ENCODE measurements at places on chromosomes 5 and 9.

DNA sequence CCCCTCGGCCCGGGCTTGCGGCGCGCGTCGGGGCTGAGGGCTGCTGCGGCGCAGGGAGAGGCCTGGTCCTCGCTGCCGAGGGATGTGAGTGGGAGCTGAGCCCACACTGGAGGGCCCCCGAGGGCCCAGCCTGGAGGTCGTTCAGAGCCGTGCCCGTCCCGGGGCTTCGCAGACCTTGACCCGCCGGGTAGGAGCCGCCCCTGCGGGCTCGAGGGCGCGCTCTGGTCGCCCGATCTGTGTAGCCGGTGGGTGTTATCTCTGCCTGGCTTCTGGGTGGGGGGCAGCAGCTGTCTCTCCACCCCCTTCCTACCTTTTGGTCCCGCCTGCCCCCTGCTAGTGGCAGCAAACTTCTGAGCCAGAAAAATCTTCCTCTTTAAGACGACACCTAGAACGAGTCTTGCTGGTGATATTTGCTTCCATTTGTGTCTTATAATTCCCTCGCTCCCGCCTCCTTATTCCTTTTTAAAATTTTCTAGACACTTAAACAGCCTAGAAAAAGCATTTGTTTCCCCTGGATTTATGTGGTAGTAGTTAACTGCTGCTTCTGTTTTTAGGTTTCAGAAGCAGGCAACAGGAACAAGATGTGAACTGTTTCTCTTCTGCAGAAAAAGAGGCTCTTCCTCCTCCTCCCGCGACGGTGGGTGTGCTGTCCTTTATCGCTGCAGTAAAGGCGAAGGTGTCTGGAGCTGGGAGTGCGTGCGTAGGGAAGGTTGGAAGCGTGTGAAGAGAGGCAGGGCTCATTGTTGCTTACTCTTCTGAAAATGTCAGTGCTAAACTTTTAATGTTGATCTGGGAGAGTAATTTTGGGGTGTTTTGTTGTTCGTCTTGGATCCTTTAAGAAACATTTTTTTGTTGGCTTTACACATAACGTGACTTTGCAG lies 554 bp downstream of the JAK2 start:
- DNase-seq, result no peak

DNA sequence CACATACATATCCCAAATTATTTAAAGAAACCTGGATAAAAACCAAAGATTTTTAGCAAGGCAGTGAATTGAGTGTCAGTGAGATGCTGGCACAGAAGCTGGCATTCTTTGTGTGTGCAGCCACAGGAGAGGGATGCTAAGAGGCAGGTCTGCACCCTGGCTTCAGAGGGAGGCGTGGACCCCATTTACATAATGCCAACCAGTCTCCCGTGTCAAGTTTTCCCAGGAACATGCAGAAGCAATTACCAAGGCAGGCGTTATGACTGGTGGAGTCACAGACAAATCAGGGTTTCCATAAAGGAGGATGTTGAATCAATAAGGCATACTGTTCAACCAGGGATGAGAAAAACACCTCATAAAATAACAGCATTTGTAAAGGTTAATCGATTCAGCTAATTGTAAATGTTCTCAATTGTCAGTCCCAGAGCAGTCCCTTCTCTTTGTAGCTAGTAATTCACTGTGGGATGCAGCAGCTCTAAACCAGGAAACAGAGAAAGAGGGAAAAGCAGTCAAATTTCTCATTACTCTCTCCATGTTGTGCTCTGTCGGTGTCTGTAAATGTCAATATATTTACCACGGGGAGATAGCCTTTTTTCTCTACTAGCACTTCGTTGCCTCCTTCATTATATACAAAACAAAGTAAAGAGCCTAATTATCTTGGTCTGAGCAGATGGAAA lies 452.4 kb upstream of the GRAMD2B start:
- no peak for DNase-seq

- no peak for DNase-seq
These were observed 47.8 kb downstream of the YIPF5 start for GRCh38 chr5:144122641-144123040.

DNA sequence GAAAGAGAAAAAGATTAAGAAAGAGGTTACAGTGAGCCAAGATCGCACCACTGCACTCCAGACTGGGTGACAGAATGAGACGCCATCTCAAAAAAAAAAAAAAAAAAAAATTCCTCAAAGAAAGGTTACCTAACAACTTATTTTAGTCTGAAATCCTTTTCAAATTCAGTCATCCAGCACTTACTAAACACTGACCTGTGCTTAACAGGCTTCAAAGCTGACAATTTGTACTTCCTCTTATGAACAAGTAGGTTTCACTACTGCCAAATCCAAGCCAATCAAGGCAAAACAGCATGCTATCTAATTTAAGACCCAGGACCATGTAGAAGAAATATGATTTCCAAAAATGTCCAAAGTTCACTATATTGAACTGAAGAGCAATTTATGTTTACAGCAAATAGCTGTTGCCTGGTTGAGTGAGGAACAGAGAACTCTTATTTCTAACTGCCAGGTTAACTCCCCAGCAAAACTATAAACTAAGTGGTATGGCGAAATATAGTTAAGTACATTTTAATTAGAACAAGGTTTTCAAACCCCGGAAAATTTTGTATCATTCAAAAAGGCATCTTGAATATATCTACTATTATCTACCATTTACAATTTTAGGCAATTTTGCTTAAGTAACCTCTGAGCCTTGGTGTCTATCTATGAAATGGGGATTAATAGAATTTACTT lies 13.4 kb downstream of the PWWP2A start:
- DNase-seq, result no peak

- DNase-seq, result no peak
These were observed 190.7 kb downstream of the KCTD16 start for GRCh38 chr5:144361406-144361805.

DNA sequence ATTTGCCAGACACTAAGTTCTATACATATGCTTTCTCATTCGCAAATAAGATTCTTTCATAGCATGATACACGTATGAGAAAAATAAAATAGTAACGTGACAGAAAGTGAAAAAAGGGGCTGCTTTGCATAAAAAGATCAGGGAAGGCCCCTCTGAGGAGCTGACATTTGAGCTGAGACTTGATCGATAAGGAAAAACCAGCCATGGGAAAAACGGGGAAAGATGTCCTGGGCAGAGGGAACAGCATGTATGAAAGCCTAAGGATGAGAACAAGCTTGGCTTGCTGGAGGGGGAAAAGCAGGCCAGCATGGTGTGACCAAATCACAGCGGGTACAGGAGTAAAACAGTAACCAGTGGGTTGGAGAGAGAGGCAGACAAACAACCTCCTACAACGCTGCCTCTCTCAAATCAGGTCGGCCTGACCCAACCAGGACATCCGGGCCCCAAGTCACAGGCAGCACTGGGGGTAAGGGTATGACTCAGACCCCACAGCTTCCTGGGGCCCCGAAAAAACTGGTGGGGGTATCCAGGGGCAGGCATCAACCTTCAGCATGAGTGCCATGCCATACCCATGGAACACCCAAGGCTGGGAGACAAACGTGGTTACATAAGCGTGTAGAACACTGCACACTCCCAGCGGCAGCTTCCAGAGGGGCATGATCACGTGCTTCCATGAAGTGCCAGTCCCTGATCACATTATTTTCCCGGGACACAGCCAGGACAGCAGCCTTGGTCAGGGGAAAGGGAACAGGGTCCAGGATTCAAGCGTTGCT lies 2.2 kb downstream of the TNIP1 start:
- DNase-seq, result peak; percentile 57

GRCh38 chr5:36478646-36479317 lies 127.6 kb upstream of the SLC1A3 start:
- DNase-seq, result no peak

DNA sequence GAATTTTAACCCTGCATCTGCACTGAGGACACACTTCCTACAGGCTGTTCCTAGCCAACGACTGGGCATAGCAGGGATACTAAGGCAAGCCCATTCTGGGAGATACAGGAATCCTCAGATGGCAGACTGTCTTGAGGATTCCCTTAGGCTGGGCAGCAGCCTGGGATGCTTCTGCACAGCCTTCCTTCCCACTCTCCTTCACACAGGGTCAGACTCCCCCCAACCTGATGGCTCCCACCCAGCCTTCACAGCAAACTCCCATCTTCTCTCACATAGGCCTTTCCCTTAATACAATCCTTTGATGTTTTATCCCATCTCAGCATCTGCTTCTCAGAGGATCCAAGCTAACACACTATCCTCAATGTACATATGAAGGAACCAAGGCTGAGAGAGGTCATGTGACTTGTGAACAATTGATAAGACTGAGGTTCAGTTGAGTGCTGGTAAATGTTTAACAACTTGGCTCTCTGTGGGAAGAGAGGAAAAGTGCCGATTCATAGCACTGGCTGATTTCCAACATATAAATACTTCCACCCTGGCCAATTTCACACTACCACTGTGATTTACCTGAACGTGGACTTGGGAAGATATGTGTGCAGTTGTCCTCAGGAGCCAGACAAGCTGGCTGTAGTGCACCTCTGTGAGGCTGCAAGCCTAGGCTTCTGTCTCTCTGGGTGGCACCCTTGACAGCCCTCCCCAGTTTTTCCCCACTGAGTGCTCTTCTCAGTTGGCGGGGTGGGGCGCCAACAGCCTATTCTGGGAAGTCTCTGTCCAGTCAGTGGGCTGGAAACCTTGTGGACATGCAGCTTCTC lies 120.2 kb upstream of the TRIM32 start:
- no peak for DNase-seq

- DNase-seq, result no peak
These were observed 235.0 kb downstream of the ACTL7B start for GRCh38 chr9:108620767-108621166.

GRCh38 chr9:20041697-20042081 lies 252.9 kb upstream of the SLC24A2 start:
- DNase-seq, result no peak

DNA sequence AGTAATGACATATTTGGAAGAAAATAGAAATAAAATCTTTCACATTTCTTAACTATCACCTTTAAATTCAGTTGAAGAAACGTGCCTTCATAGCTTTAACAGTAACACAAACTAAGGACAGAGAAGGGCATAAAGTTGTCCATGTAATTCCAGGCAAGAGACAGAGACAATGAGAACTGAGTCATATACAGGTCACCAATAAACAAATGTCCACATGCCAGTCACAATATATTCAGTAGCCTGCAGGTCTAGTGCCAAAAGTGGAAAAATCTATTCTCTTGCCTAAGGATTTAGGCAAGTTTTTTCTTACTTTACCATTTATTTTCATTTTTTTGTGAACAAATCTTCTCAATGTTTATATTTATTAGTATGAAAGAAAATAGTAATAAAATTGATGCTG lies 1711.5 kb upstream of the NUDT12 start:
- no peak for DNase-seq

DNA sequence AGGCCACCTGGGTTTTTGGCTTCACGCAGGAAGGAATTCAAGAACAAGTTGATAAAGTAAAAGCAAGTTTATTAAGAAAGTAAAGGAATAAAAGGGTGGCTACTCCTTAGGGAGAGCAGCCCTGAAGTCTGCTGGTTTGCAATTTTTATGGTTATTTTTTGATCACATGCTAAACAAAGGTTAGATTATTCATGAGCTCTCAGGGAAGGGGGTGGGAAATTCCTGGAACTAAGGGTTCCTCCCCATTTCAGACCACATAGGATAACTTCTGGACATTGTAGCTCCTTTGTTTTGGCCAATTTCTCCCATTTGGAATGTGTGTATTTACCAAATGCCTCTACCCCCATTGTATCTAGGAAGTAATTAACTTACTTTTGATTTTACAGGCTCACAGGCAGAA lies 63.9 kb upstream of the SYK start:
- no peak for DNase-seq

- DNase-seq, result no peak
These were observed 1.1 kb downstream of the SLC28A3 start for GRCh38 chr9:84339503-84339902.

DNA sequence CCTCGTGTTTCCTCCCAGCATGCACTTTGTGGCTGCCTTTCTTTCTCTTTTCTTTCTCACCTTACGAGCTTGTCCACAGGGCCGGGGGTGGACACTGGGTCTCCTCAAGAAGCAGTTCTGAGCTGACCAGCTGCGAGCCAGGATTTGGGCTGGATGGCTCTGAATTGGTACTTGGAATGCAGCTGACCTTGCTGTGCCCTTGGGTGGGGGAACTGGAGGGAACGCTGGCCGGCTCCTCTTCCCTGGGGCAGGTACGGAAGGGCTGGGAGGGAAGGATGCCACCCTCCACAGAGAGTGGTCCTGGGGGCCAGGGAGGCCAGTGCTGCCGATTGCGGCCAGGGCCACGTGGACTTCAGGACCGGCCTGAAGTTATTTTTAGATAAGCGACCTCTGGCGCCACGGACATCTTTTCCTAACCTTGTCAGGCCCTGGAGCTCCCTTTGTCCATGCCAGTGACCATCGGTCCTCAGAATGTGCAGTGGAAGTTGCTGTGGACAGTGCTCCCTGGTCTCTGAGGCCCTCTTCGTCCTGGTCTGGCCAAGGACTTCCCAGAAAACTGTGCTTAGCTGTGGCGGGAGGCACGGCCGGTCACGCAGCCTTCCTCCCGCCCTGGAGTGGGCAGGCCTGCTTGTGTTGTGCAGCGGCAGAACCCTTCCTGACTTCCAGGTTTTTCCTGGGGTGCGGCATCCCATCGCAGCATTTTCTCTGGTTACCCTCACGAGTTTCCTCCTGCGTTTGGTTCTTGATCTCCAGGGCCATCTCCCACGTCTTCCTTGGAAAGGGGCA lies 13.5 kb upstream of the AHRR start:
- no peak for DNase-seq

- no peak for DNase-seq
These were observed 28.4 kb downstream of the SPZ1 start for GRCh38 chr5:80348171-80348570.

DNA sequence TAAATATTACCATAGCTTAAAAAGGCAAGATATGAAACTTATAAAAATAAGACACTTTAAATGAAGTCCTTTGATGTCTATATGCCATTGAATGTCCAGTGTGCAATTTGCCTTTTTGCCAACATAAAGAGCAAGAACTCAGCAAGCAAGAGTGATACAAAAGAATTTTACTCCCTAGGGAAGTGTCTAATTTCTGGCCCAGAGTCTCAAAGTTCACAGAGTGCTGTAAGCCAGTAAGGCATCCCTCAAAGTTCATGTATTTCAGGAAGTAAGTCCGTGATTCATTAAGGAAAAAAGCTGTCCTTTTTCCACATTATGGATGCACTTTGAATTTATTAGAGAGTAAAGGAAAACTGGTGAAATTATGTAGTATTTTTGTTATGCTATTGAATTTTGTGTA lies 185.2 kb downstream of the CCDC171 start:
- no peak for DNase-seq

DNA sequence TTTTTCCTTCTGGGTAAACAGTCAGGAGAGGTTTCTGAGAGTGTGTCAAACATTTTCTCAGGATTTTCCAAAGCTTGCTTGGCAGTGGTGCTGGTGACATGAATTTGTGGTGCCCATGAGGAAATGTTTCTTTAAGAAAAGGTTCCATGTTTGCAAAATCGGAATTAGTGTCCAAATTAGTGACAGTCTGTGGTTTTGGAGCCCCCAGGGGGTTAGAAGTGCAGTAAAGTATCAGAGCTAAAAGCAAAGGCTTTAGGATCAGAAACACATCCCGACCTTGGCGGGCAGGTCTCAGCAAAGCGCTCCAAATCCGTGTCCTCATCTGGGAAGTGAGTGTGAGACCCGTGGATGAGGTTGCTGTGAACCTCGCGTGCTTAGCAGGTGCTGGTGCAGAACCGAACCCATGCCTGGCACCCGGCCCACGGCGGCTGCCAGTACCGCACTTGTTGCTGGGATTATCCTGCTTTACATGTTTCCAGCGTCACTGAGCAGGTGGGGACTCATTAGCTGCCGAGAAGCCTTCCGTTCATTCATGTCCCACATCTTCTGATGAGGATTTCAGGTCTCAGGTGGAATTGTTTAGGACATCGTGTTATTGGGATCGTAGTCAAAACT lies 70.8 kb upstream of the COL5A1 start:
- no peak for DNase-seq
